Fibroblast of lung (primary cell): ENCODE measurements at places on chromosomes 4 and X. TPM values are rescaled to one million over a fixed set of nuclear protein-coding genes. Genes with fewer than 3 reads are reported as not detected.

- DNase-seq, result no peak
- no peak overlapping the region for H3K27ac ChIP-seq
- H3K4me1 ChIP-seq, result no peaks in the 10 kb centered on the region
- peaks cover 3% of the 10 kb centered on the region for H3K36me3 ChIP-seq
- H3K27me3 ChIP-seq, result no peaks in the 10 kb centered on the region
Measured at GRCh38 chr4:105679186-105679585, 29.3 kb downstream of the INTS12 start.

DNA sequence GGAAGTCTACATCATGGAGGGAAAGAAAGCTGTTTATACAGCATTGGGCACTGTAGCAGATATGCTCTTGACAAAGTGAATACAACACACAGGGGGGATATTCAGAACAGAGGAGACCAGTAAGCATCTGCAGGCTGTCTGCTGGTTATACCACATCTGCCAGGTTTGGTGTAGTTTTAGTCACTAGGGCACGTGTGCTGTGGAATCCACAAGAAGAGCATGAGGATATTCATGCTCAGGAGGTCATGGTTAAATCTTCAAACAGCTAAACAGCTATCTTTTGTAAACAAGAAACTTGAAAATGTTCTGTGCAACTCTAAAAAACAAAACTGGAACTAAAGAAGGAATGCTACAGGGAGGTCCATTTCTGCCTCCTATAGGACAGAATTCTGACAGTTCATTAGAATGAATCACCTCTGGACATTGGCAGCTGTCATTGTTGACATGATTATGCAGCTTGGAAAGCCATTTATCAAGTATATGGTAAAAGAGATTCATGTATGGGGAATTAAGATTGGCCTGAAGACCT lies 175.8 kb downstream of the RCHY1 start:
- no peak overlapping the region for H3K27ac ChIP-seq
- peaks cover 4% of the 10 kb centered on the region for H3K4me1 ChIP-seq
- H3K27me3 ChIP-seq, result no peaks in the 10 kb centered on the region
- no peak for DNase-seq

- H3K27ac ChIP-seq, result no peak overlapping the region
- no peak overlapping the region for H3K4me3 ChIP-seq
- no peaks in the 10 kb centered on the region for H3K36me3 ChIP-seq
- no peak for DNase-seq
Measured at GRCh38 chrX:107465932-107466620, 16.6 kb downstream of the FRMPD3 start.

GRCh38 chr4:6753103-6753560 lies 29.4 kb upstream of the KIAA0232 start:
- H3K27ac ChIP-seq, result no peak overlapping the region
- H3K4me3 ChIP-seq, result no peak overlapping the region
- no peaks in the 10 kb centered on the region for H3K36me3 ChIP-seq
- H3K27me3 ChIP-seq, result no peaks in the 10 kb centered on the region
- DNase-seq, result no peak
- peaks cover 8% of the 10 kb centered on the region for H3K4me1 ChIP-seq

Gene SFRP2
- total RNA-seq, result under 0.01 and 1.8 TPM in 2 replicates

- no peaks in the 10 kb centered on the region for H3K36me3 ChIP-seq
- DNase-seq, result no peak
- H3K27ac ChIP-seq, result no peak overlapping the region
- no peaks in the 10 kb centered on the region for H3K27me3 ChIP-seq
Measured at GRCh38 chr4:89322671-89323070, 15.1 kb upstream of the GPRIN3 start.

DNA sequence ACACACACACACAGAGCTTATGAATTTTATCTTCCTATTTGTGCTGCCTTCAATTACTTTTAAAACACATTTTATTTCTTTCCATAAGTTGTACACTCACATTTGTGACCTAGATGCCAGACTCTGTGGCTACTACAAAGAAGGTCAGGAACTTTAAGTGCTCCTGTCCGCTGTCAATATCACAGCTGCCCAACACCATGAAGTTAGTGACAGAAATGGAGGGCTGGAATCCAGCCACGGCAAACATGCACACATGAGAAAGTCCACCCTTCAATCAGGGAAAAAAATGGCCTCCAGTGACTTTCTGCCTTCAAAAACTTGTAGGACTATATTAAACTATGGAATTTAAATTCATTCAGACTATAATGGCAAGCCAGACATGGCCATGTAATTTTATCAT lies 334.4 kb upstream of the FSTL5 start:
- no peaks in the 10 kb centered on the region for H3K4me1 ChIP-seq
- no peak overlapping the region for H3K27ac ChIP-seq
- DNase-seq, result no peak
- no peak overlapping the region for H3K4me3 ChIP-seq

- H3K36me3 ChIP-seq, result no peaks in the 10 kb centered on the region
- DNase-seq, result no peak
- H3K27me3 ChIP-seq, result no peaks in the 10 kb centered on the region
- H3K27ac ChIP-seq, result no peak overlapping the region
Measured at GRCh38 chr4:14218641-14219040, 591.1 kb upstream of the BOD1L1 start.

- H3K27me3 ChIP-seq, result no peaks in the 10 kb centered on the region
- H3K4me1 ChIP-seq, result no peaks in the 10 kb centered on the region
- DNase-seq, result no peak
- H3K27ac ChIP-seq, result no peak overlapping the region
- no peaks in the 10 kb centered on the region for H3K36me3 ChIP-seq
Measured at GRCh38 chrX:7441586-7441985, 293.6 kb upstream of the PUDP start.

DNA sequence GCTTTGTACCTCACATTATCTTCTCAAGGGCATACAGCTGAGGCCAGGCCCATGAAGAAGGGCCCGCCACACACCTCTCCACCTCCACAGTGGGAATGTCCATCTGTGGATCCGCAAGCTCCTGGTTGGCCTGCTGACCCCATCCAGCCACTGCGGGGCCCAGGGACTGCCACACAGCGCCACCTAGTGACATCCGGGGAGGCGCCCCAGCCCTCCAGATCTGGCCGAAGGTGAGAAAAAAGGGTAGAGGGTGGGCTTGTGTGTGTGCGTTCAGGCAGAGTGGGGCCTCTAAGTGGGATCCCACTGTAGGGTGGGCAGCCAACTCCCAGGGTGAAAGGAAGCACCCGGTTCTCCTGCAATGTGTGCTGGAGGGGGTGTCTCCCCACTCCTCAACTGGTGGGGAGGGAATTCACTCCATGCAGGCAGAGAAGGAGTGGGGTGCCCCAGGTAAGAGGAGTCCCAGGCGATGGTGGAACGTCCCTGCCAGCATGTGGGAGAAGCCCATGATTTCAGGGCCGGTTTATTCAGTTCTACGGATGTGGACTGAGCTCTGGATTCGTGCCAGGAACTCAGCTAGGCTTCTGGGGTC lies 117.3 kb downstream of the ENPP6 start:
- no peaks in the 10 kb centered on the region for H3K36me3 ChIP-seq
- peaks cover 3% of the 10 kb centered on the region for H3K4me1 ChIP-seq
- no peaks in the 10 kb centered on the region for H3K27me3 ChIP-seq
- DNase-seq, result no peak
- no peak overlapping the region for H3K27ac ChIP-seq

GRCh38 chr4:32929796-32930699 lies 2209.9 kb downstream of the PCDH7 start:
- no peak overlapping the region for H3K4me3 ChIP-seq
- DNase-seq, result no peak
- H3K4me1 ChIP-seq, result no peaks in the 10 kb centered on the region
- H3K27ac ChIP-seq, result no peak overlapping the region
- H3K27me3 ChIP-seq, result no peaks in the 10 kb centered on the region

DNA sequence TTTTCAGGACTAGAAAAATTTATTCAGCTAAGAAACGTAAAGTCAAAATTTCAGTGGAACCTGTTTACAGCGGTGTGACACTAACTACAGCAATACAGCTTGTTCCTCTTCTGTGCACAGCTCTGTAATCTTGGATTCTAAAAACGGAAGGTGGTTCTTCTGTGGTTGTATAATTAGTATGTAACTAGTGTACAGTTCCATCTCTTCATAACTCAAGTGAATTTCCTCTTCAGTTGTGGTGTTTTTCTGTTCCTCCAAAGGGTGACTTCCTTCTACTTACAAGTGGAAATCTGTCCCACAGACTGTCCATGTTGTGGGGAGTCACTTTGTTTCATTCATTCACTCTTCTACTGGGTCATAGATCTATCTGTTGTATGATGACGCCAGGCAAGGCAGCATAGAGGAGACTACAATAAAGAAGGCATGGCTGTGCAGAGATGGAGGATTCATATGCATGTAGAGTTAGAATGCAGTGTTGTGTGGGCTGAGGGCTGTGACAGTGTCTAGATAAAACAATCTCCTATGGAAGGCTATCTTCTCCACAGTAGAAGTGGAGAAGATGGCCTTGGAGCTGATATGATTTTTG lies 5.4 kb downstream of the DAPP1 start:
- H3K4me1 ChIP-seq, result no peaks in the 10 kb centered on the region
- no peak overlapping the region for H3K4me3 ChIP-seq

DNA sequence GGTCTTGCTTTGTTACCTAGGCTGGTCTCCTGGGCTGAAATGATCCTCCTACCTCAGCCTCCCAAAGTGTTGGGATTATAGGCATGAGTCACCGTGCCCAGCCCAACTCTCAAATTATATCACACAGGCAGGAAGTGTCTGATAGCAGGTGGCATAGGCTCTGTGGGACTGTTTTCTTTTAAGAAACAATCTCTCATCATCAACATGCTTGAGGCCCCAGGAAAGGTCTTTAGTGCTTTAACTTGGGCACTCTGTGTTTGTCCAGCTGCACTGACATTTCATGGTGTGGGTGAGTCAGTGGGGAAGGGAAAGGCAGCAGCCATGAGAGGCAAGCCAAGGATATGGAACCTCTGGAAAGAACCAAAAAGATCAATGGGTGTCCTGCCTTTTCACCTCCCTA lies 88.1 kb upstream of the TSPAN5 start:
- H3K4me3 ChIP-seq, result no peak overlapping the region
- peak; percentile 25 for DNase-seq
- H3K36me3 ChIP-seq, result no peaks in the 10 kb centered on the region
- no peaks in the 10 kb centered on the region for H3K4me1 ChIP-seq
- H3K27me3 ChIP-seq, result no peaks in the 10 kb centered on the region

Gene ZFYVE28
- total RNA-seq, result 8.2 and 11.6 TPM in 2 replicates

GRCh38 chr4:144614850-144615585 lies 30.9 kb upstream of the HHIP start:
- no peak overlapping the region for H3K27ac ChIP-seq
- DNase-seq, result peak; percentile 6
- H3K4me3 ChIP-seq, result no peak overlapping the region
- H3K27me3 ChIP-seq, result no peaks in the 10 kb centered on the region
- no peaks in the 10 kb centered on the region for H3K4me1 ChIP-seq

DNA sequence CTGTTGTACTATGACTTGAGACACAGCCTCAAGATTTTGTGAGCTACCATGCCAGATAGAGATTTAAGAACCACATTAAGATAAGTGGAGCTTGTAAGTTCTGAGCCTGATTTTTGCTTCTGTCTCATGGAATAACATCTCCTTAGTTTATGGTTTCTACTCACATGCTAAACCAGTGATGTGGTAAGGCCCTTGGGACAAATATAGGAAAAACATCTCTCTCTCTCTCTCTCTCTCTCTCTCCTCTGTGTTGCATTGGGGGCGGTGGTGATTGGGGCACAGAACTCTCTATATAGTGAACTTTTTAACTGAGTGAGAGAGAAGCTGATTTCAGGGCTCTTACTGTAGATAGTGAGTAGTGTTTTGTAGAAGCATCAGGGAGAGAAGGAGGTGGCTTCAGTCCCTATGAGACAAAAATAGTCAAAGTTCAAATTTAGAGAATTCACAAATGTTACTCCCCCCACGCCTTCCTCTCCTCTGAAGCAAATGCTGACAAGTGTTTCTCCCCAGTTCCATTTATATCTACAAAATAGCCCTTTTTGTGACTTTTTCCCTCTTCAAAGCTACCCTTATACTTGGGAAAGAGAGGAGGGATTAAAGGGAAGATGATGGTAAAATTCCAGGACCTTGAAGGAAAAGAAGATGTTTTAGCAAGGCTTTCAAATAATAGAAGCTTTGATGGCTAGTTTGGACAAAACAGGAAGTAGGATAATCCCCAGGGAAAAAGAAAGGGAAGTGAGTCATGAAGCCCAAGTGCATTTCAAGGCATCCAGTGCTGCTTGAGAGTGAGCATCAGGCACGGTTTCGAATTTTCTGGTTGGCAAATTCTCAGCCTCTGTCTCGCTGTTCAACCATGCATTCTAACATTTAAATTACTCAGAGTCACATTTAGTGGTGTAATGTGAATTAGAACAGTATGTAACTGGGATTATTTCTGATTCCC lies 134.3 kb upstream of the AP1S2 start:
- no peak overlapping the region for H3K4me3 ChIP-seq
- peaks cover 2% of the 10 kb centered on the region for H3K4me1 ChIP-seq
- H3K27me3 ChIP-seq, result no peaks in the 10 kb centered on the region
- no peak overlapping the region for H3K27ac ChIP-seq
- H3K36me3 ChIP-seq, result no peaks in the 10 kb centered on the region
